ENCODE measurements at places on chromosomes 1 and 21.

DNA sequence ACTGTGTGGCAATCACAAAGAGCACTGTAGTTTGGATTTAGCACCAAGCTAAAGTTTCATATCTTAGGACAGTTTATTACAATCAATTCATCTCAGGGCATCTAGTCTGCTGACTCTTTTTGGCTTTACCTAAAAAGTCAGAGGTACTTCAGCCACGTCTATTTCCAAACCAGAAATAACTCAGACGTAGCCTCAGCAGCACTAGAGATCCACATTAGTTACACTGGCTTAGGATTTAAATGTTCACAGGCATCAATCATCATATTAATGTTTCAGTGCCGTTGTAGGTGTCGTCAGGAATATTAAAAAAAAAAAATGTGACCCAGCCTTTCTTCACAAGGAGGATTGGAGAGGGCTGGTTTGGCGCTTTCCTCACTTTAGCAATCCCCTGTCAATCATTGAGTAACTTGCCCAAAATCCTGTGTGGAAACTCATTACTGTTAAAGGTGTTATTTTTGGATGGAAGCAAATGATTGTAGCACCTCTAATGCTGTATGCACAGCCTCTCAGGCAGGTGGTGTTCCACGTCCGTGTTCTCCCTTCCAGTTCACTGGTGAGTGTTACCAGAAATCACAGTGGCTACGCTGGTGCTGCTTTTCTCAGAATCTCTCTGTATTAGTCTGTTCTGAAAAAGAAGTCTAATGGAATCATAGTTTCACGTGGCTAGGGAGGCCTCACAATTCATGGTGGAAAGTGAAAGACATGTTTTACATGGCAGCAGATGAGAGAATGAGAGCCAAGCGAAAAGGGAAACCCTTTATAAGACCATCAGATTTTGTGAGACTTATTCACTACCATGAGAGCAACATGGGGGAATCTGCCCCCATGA, 45.4 kb downstream of the NEK7 start:
- peak; percentile 7 for DNase-seq

DNA sequence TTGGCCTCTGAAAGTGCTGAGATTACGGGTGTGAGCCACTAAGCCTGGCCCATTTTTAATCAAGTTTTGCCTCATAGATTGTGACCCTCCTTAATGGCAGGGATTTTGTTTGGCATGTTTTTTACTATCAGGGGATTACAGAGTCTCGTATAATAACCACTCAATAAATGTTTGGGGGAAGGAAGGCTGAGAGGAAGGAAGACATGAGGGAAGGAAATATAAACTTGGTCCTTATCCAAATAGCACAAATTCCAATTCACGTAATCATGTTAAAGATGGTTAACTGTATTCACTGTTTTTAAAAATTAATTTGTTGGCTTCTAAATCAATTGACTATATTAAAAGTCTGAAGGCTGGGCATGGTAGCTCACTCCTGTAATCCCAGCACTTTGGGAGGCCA, 30.9 kb upstream of the SERTAD4 start:
- DNase-seq, result no peak

- DNase-seq, result no peak
Measured at GRCh38 chr1:36658838-36659237, 176.1 kb upstream of the CSF3R start.

- DNase-seq, result no peak
Measured at GRCh38 chr1:15220825-15221431, 26.1 kb upstream of the FHAD1 start.

DNA sequence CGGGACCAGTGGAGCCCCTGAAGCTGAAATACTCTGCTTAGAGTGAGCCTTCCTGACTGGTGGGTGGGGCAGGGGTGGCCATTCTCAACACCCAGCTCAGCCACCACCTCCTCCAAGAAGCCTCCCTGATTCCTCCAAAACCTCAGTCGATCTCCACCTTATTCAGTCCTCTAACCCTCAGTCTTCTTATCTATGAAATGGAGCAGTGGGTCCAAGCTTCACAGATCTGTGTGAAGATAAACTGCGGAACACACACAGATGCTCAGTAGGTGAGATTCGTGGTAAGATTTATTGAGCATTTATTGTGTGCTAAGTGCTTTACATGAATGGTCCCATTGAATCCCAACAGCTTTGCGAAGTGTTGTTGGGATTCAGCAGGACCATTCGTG, 93.1 kb upstream of the RUNX3 start:
- DNase-seq, result no peak

- DNase-seq, result no peak
Measured at GRCh38 chr1:25257196-25257595, 9.9 kb upstream of the RSRP1 start.

DNA sequence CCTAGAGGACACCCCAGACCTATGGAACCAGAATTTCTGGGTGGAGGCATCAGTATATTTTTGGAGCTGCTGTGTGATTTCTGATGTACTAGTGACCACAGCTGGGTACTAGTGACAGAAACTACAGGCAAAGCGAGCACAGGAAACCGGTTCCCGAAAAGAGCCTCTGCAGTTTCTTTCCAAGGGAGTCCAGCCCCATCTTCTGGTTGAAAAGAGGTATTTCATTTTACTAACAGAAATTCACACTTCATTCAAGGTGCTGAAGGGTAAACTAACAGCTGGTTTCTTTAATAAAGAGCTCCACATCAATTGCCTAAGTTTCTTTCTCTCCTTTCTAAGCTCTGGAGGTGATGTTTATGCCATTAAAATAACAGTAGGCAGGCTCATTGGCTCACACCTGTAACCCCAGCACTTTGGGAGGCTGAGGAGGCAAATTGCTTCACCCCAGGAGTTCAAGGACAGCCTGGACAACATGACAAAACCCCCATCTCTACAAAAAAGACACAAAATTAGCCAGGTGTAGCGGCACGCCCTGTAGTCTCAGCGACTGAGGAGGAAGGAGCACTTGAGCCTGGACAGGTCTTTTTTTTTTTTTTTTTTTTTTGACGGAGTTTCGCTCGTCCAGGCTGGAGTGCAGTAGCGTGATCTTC, 22.0 kb downstream of the THAP3 start:
- peak; percentile 26 for DNase-seq

DNA sequence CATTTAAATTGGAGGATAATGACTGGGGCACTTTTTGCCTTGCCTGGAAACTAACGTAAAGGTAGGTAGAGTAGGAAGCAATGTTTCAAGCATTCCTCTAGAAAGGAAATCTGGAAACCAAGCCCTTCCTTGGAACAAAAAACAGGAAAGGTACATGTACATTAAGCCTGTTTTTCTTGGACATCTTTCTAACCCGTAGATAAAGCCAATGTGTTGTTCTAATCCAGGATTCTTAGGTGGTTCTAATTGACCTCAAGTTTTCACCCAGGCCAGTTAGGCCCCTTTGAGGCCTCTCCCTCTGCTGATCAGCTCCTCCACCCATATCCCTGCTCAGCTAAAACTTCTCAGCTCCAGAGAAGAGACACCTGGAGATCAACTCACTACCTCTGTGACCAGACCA, 6.3 kb upstream of the DUSP23 start:
- DNase-seq, result no peak

GRCh38 chr1:238450976-238451375, 560.3 kb upstream of the ZP4 start:
- DNase-seq, result no peak

GRCh38 chr1:10657088-10657847, 139.2 kb downstream of the CASZ1 start:
- DNase-seq, result no peak

GRCh38 chr1:16063226-16063829, 10.1 kb downstream of the FAM131C start:
- no peak for DNase-seq

GRCh38 chr1:31569596-31570173, 6.6 kb upstream of the TINAGL1 start:
- DNase-seq, result no peak

GRCh38 chr1:90675161-90675847, 41.8 kb downstream of the BARHL2 start:
- DNase-seq, result no peak

DNA sequence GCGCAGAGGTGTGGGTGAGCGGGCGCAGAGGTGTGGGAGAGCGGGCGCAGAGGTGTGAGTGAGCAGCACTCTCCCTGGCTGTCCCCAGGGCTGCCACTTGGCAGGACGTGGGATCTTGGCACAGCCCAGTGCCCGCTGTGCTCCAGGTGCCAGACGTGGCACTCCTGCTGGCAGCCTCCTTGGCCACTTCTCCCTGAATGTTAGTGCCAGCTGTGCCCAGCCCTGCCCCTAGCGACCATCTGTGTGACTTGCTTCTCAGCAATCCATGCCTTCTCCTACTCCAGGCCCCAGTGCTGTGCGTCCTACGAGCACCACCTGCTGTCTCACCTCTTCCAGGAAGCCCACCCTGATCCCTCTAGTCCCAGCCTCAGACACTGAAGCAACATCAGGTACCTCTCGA, 30.5 kb downstream of the KRTAP10-1 start:
- no peak for DNase-seq

DNA sequence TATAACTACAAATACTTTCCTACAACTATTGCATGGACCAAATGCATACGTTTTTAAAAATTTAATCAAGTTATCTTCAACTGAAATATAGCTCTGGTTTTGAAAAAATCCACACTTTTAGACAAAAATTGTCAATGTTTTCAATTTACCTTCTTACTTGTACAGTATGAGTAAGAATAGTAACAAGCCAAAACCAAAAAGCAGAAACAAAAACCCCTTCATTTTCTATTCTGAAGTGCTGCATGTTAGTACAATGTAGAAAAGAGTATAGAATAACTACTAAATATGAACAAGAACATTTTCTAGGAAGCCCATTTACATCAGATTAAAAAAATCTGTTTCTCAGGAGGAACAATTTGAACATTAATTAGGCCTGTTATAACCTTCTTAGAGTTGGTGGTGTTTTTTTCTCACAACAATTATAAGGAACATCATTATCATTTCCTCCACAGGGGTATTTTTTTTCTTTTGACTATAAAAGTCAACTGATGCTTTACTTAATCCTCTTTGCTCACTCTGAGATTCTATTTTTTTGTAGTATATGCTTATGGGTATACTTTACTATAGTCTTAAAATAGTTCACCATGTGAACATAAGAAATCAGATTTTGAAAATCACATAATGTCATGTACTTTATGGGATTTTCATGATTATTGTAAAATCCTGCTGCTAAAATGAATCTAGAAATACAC, 475.4 kb downstream of the PTBP2 start:
- DNase-seq, result no peak

GRCh38 chr1:57319165-57319564, 104.7 kb downstream of the DAB1 start:
- DNase-seq, result no peak

- DNase-seq, result no peak
Measured at GRCh38 chr21:41634858-41635257, 126.9 kb upstream of the TMPRSS2 start.

- DNase-seq, result no peak
Measured at GRCh38 chr1:204080163-204080903, 7.4 kb downstream of the SOX13 start.

DNA sequence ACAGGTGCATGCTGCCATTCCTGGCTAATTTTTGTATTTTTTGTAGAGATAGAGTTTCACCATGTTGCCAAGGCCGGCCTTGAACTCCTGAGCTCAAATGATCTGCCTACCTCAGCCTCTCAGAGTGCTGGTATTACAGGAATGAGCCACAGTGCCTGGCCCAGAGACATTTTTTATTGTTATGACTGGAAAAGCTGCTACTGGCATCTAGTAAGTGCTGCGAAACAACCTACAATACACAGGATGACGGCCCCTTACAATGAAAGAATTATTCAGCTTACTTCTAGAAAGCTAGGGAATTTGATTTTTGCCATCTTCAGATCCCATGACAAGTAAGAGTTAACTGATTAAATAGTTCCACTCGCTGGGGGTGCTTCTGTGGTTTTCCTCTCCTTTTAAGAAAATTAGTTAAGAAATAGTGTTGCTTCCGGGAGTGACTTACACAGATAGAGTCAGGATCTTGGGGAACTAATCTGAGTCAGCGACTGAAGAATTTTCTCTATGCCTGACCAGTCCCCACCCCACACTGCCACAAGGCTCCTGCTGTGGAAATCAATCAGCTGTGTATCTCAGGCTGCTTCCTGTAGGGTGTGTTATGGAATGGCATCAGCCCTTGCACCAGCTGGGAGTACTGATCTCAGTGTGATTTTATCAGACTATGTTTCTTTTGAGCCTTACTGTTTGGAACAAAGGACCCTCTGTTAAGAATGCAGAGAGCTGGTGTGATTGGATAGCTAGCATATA, 93.0 kb upstream of the BMP8A start:
- DNase-seq, result peak; percentile 45

- DNase-seq, result no peak
Measured at GRCh38 chr1:94117259-94117851, 3.6 kb downstream of the ABCA4 start.

- DNase-seq, result no peak
Measured at GRCh38 chr1:167707942-167708341, 13.8 kb upstream of the MPZL1 start.

- DNase-seq, result no peak
Measured at GRCh38 chr1:145999321-146000024, 3.1 kb upstream of the TXNIP start.
